Pericardium fibroblast (primary cell): ENCODE measurements at places on chromosomes 4 and X. TPM values are rescaled to one million over a fixed set of nuclear protein-coding genes. Genes with fewer than 3 reads are reported as not detected.

Gene PDZD4
- total RNA-seq: 1.0 and 5.1 TPM in 2 replicates

Gene CYTL1
- total RNA-seq: 1.5 and 12.2 TPM in 2 replicates

Gene PGRMC1
- total RNA-seq: 102 and 120 TPM in 2 replicates

Gene PCDH18
- 96.0 and 116 TPM in 2 replicates for total RNA-seq

Gene AFM
- total RNA-seq: not detected in 2 replicates

Gene BTK
- total RNA-seq: 0.17 TPM in 1 of 2 replicates, not detected in the other

Gene DLG3
- 3.3 and 7.9 TPM in 2 replicates for total RNA-seq

Gene DIAPH2
- total RNA-seq: 10.4 and 12.5 TPM in 2 replicates

Gene PRSS12
- 1.9 and 3.6 TPM in 2 replicates for total RNA-seq

Gene DGAT2L6
- not detected in 2 replicates for total RNA-seq

Gene SCML2
- 0.93 and 0.94 TPM in 2 replicates for total RNA-seq

Gene MORC4
- total RNA-seq: 14.0 and 27.5 TPM in 2 replicates

Gene PCDH11X
- total RNA-seq: not detected in 2 replicates

Gene TGIF2LX
- not detected in 2 replicates for total RNA-seq

Gene RPA4
- 0.26 TPM in 1 of 2 replicates, not detected in the other for total RNA-seq

Gene FRG2
- total RNA-seq: not detected in 2 replicates

Gene CPLX1
- 0.34 and 0.47 TPM in 2 replicates for total RNA-seq

Gene FSTL5
- not detected in 2 replicates for total RNA-seq

Gene OTC
- total RNA-seq: not detected in 2 replicates

Gene VCX3A
- not detected in 2 replicates for total RNA-seq

Gene MAGEB17
- total RNA-seq: not detected in 2 replicates

Gene RNF212
- total RNA-seq: 4.2 and 4.6 TPM in 2 replicates

Gene TCEAL6
- not detected in 2 replicates for total RNA-seq

Gene ADAM29
- total RNA-seq: not detected in 2 replicates

Gene CLNK
- not detected in 2 replicates for total RNA-seq

Gene F8
- 3.3 and 4.9 TPM in 2 replicates for total RNA-seq

Gene CXCL3
- total RNA-seq: 4.9 and 7.8 TPM in 2 replicates

Gene WAS
- 0.23 TPM in 1 of 2 replicates, not detected in the other for total RNA-seq

Gene PCDH10
- total RNA-seq: 1.4 and 1.5 TPM in 2 replicates

Gene MAP3K15
- not detected in 2 replicates for total RNA-seq

Gene CHRDL1
- 3.5 and 26.6 TPM in 2 replicates for total RNA-seq

Gene ARAP2
- 0.12 and 0.43 TPM in 2 replicates for total RNA-seq

Gene EFNB1
- 60.7 and 74.6 TPM in 2 replicates for total RNA-seq

Gene SLC34A2
- total RNA-seq: 1.8 TPM in 1 of 2 replicates, not detected in the other

Gene RAB33A
- 3.6 and 10.6 TPM in 2 replicates for total RNA-seq

Gene PAQR3
- 10.5 and 23.2 TPM in 2 replicates for total RNA-seq

Gene BEX2
- total RNA-seq: 1.5 and 3.2 TPM in 2 replicates

Gene PABPC5
- total RNA-seq: 1.8 and 2.8 TPM in 2 replicates

Gene SLITRK2
- total RNA-seq: under 0.01 TPM in 1 of 2 replicates, not detected in the other

Gene NRK
- 21.9 and 46.1 TPM in 2 replicates for total RNA-seq

Gene ETDA
- not detected in 2 replicates for total RNA-seq

Gene SPANXC
- not detected in 2 replicates for total RNA-seq

Gene CCDC120
- 1.1 and 1.5 TPM in 2 replicates for total RNA-seq

Gene BEX3
- 267 and 290 TPM in 2 replicates for total RNA-seq

Gene TASL
- total RNA-seq: not detected in 2 replicates

Gene CXCL6
- total RNA-seq: 3.2 and 18.8 TPM in 2 replicates

Gene SSX3
- not detected in 2 replicates for total RNA-seq

Gene PLS3
- 142 and 249 TPM in 2 replicates for total RNA-seq

Gene TIGD4
- total RNA-seq: 0.12 TPM in 1 of 2 replicates, not detected in the other

Gene SLC9B1
- 0.23 and 0.26 TPM in 2 replicates for total RNA-seq

Gene HTN1
- total RNA-seq: not detected in 2 replicates

Gene HHIP
- total RNA-seq: 8.8 and 13.4 TPM in 2 replicates

Gene DMD
- total RNA-seq: 7.8 and 31.4 TPM in 2 replicates

Gene RPS6KA3
- 17.3 and 24.6 TPM in 2 replicates for total RNA-seq

Gene CDKN2AIP
- total RNA-seq: 10.6 and 22.6 TPM in 2 replicates
